ENCODE measurements at places on chromosomes 7 and 10.
A peak's percentile ranks its signal among the peaks of the same experiment; 100 is the strongest.

- DNase-seq = no peak
These were observed 16.1 kb downstream of the PAPOLB start for GRCh38 chr7:4845740-4846142.

DNA sequence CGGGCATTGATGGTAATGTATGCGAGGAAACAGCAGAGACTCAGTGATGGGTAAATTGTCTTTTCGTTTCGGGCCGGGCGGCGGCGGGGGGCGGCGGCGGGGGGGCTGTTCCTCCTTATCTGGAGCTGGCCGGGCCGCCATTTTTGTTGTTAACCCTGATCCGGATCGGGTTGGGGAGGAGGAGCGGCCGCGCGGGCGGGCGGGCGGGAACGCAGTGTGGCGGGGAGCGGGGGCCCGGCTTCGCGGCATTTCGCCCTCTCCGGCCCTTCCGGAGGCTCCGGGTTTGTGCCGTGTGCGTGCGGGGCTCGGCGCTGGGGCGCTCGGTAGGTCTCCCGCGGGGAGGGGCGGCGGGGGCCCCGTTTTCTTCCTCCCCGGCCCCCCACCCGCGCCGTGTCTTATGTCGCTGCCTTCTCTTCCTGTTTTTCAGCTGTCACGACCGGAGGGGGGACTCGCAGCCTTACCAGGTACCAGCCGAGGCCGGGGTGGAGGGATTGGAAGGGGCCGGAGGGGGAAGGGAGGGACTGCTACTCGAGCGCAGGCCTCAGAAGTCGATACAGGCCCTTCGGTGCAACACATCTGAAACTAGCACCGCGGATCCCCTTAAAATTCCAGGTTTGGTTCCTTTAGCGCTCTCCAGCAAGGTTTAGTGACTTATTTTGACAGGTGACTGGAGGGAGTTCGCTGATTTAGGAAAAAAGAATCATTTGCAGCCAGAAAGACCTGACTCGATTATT is 820 bp downstream of the WAC start:
- peak; percentile 13 for DNase-seq

DNA sequence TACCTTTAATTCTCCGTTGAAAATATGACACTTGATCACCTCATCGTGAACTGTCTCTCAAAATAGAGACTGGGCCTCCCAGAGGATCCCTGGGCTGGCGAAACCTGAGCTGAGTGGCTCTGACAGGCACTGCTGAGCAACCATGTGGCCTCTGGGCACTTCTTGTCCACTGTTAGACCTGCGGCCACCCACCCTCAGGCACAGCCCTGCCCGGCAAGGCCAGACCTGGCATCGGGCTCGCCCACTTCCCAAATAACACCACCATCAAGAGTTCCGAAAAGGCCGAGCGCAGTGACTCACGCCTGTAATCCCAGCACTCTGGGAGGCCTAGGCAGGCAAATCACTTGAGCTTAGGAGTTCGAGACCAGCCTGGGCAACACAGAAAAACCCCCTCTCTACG is 82.5 kb downstream of the COBL start:
- no peak for DNase-seq

GRCh38 chr7:30159163-30159562 is 24.4 kb downstream of the MTURN start:
- no peak for DNase-seq

GRCh38 chr10:49592726-49593563 is 17.2 kb upstream of the SLC18A3 start:
- peak; percentile 45 for DNase-seq

- no peak for DNase-seq
These were observed 135.9 kb downstream of the JCAD start for GRCh38 chr10:29923416-29923965.

GRCh38 chr10:71423250-71423649 is 26.5 kb downstream of the CDH23 start:
- no peak for DNase-seq

DNA sequence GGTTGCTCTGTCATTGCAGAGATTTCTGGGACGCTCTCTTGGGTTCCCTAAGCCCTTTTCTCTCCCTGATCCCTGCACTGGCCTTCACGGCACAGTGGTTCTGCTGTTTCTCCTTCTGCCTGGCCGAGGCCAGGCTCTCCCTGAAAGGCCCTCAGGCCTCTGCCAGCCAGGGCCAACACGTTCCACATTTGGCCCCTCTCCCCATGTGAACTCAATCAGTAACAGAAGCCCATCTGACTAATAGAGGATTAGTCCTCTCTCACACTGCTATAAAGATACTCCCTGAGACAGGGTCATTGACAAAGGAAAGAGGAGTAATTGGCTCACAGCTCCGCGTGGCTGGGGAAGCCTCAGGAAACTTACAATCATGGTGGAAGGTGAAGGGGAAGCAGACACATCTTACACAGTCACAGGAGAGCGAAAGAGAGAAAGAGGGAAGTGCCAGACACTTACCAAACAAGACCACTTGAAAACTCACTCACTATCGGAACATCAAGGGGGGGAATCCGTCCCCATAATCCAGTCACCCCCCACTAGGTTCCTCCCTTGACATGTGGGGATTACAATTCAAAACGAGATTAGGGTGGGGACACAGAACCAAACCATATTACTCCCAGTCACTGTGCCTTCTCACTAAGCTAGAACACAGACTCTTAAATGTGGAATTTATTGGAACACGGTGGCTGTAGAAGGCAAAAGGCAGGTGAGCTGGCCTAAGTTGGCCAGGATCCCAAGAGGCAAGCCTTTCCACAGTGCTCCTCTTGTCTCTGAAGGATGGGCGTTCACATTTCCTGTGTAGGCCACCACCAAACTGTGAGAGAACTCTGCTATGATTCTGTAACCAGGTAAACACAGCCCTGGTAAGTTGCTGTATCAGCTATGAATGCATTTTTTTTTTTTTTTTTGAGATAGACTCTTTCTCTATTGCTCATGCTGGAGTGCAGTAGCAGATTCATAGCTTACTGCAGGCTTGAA is 8.8 kb downstream of the FZD8 start:
- DNase-seq = no peak

All from NCI-H774 (cell line).